OCI-LY7 (cell line): ENCODE measurements at places on chromosomes 6 and 20. TPM values are rescaled to one million over a fixed set of nuclear protein-coding genes. Genes with fewer than 3 reads are reported as not detected.

BCAS4 gene
- 166 and 173 TPM in 2 replicates for total RNA-seq

TRAM2 gene
- total RNA-seq = 34.9 and 38.2 TPM in 2 replicates

- DNase-seq = no peak
Observed at GRCh38 chr6:26260110-26260637, 104.8 kb upstream of the BTN3A2 start.

- no peak for DNase-seq
Observed at GRCh38 chr6:23412770-23413169, 713.2 kb upstream of the NRSN1 start.

DNA sequence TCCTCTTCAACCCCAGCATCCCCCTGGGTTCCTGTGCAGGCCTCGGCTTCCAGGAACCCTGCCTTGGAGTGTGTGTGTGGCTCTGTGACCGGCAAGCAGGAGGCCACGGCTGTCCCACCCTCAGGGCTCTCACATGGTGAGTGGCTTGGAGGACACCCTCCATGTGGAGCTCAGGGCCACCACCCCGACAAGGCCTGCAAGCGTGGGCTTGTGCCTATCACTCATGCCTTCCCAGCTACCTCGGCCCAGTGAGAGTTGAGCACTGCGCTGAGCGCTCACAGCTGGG is 76.7 kb downstream of the DACT2 start:
- no peak for DNase-seq
